Activated effector memory CD4-positive, alpha-beta T cell treated with anti-CD3 and anti-CD28 coated beads, Interleukin-2, amount 50 U/mL, for 16 hours (primary cell): ENCODE measurements at places on chromosomes 2 and 18.

GRCh38 chr18:64695851-64696553 is 547.1 kb upstream of the LINC00305 start:
- DNase-seq: no peak

GRCh38 chr18:13235421-13235831 is 16.9 kb downstream of the LDLRAD4 start:
- DNase-seq: peak; percentile 16

- no peak for DNase-seq
Observed at GRCh38 chr2:112877423-112877822, 33.5 kb upstream of the IL37 start.

DNA sequence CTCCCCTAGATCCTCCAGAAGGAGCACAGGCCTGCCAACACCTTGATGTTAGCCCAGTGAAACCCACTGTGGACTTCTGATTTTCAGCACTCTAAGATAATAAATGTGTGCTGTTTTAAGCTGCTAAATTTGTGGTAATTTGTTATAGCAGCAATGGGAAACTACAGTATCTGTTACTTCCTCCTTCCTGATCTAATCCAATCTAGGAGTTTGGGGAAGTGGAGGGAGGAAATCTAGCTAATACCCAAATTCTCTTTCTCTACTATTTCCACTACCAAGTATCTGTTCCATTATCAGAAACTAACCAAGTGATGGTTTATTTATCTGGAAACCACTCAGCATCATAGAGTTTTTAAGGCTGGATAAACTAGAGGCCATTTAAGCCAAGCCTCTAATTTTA is 64.9 kb downstream of the AFF3 start:
- no peak for DNase-seq

- no peak for DNase-seq
Observed at GRCh38 chr18:58788971-58789875, 75.5 kb upstream of the ZNF532 start.

DNA sequence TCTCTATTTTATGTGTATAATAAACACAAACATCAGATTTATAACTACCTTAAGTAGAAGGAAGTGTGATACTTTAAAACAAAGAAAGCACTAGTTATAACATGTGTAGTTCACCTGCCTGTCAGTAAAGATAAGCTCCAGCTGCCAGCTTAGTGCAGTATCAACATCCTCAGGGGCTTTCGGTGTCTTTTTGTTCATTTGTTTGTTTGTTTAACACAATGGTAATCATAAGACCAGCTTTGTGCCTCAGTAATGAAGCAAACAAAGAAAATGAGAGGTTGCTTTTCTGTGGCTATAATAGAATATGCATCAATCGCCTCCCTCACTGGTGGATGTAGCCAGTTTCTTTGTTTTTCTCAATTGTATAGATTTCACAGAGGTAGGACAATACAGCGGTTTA is 1499.0 kb upstream of the TMEFF2 start:
- no peak for DNase-seq

DNA sequence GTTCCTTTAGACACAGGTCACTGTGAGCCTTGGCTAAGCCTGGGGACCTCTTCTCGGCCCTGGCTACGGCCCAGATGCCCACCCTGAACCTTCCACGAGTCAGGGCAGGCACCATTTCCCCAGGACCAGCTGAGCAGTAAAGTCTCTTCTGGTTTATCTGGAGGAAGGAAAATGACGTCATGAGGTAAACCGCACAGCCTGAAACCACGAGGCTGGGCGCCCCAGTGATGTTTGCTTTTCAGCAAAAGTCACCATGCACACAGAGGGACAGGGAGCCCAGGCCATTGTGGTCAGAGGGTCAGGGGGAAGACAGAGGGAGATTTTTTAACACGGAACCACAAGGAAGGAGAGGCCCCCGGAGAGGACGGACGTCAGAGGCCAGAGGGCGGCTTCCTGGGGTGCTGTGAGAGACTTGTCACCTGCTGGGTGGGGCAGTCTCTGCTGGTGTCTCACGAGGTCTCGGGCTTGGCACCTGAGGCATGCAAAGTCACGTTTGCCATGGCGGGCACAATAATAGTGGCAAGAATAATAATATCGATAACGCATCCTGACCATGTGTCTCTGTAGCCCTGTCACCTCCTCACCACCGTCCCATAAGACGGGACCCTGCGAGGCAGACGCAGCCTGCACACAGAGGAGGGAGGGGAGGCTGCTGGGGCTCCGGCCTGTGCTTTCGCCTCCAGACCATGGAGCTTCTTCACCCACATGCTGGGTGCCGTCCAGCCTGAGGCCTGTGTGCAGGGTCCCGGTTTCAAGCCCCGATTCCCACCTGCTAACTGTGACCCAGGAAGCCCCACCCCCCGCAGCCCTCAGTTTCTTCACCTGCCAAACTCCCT is 33.2 kb upstream of the FOSL2 start:
- peak; percentile 92 for DNase-seq

GRCh38 chr2:231682603-231683291 is 25.6 kb upstream of the PTMA start:
- no peak for DNase-seq

GRCh38 chr18:9682572-9682971 is 25.5 kb upstream of the RAB31 start:
- no peak for DNase-seq

- DNase-seq: no peak
Observed at GRCh38 chr2:186220409-186220808, 265.7 kb upstream of the ZC3H15 start.

- DNase-seq: no peak
Observed at GRCh38 chr2:8315531-8316165, 366.2 kb upstream of the ID2 start.

- no peak for DNase-seq
Observed at GRCh38 chr2:11647834-11648600, 22.0 kb downstream of the NTSR2 start.

DNA sequence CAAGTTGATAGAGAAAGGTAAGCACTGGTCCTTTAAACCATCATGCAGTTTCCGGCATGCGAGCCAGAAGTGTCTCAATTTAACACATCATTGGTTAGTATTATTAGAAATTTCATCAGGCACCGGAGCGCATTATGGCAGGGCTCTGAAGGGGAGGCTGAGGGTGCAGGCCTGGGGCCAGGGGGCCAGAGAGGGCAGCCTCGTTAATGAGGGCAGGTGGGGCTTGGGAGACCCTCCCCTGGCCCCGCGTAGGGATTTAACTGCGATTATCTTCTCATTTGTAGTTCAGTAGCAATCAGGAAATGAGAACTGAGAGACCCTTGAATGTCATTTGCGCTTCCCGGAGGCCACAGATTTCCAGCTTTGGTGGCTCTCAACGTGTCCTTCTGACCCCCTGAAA is 246.4 kb downstream of the KLHL29 start:
- no peak for DNase-seq

DNA sequence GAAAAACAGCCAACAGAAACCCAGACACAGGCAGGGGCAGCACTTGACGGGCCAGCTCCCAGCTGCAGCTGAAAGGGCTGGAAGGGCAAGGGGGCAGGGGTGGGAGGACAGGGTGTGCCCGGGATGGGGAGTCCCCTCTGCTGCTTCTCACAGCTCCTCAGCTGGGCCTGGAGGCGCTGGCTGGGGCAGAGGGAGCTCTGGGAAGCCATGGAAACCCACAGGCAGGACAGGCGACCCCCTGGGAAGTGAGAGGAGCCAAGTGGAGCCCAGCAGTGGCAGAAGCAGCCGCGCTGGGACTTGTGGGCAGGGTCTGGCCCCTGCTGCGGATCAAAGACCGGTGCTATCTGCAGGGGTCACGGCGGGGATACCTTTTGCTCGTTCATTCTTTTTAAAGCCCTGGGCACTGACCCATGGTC is 20.7 kb downstream of the OTOF start:
- no peak for DNase-seq

DNA sequence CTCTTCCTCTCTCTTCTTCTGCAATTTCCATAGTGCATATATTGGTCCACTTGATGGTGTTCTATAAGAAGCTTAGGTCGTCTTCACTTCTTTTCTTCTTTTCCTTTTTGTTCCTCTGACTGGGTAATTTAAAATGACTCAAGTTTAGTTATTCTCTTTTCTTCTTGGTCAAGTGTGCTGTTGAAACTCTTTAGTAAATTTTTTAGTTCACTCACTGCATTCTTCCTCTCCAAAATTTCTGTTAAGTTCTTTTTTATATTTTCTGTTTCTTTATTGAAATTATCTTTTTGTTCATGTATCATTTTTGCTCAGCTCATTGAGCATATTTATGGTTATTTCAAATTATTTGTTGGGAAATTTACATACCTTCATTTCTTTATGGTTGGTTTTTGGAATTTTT is 32.7 kb upstream of the ZSWIM2 start:
- DNase-seq: no peak

GRCh38 chr2:144650907-144651306 is 131.0 kb upstream of the ZEB2 start:
- no peak for DNase-seq

- no peak for DNase-seq
Observed at GRCh38 chr2:27781496-27781895, 10.0 kb downstream of the MRPL33 start.

GRCh38 chr2:98335271-98335670 is 11.0 kb upstream of the CNGA3 start:
- DNase-seq: no peak

DNA sequence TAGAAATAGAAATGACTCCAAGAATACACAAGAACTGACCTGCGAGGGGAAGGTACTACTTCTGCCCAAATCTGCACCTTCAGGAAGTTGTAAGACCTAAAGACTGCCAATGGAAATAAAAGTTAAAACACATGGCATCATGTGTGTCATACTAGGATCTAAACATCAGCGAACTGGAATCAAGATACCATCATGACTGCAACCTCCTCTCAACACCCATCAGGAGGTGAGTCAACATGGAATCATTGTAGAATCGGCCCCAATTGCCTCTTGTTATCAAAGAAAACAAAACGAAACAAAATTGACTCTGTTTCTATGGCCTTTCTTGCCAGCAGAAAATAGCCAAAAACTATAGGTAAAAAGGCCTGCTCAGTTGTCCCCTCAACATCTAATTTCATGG is 15.1 kb downstream of the RDH14 start:
- DNase-seq: no peak

DNA sequence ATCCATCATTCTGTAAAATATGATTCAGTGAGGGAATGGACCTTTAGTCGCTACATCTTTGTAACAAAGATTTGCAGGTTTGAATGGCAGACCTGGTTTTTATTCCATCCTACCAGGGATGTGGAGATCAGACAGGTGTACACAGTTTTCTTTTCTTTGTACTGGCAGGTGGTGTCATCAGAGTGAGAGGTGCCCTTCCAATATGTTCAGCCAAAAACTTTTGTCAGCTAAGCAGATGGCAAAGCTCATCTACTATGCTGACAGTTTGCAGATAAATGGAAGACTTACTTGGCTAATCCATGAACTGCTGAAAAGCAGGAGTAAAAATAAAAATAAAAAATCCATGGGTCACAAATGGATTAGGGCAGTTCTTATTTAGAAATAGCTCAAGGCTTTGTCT is 185.5 kb upstream of the DOK6 start:
- no peak for DNase-seq
